Left ventricle myocardium inferior (tissue), 1 donor: ENCODE measurements at places on chromosomes 5 and 9. TPM values are rescaled to one million over a fixed set of nuclear protein-coding genes. Genes with fewer than 3 reads are reported as not detected.

Gene HAVCR2
- 3.1 TPM for total RNA-seq

Gene DMRTA1
- 0.77 TPM for total RNA-seq

Gene FOXI1
- not detected for total RNA-seq

Gene CYSRT1
- 0.27 TPM for total RNA-seq

Gene ZNF300
- 1.1 TPM for total RNA-seq

Gene WWC1
- total RNA-seq = 2.2 TPM

Gene SAXO1
- total RNA-seq = 0.03 TPM

Gene HIGD2A
- 217 TPM for total RNA-seq

Gene POLK
- 21.1 TPM for total RNA-seq

Gene CORO2A
- 0.14 TPM for total RNA-seq

Gene FGF18
- 30.4 TPM for total RNA-seq

Gene PRRC2B
- total RNA-seq = 109 TPM

Gene CCL27
- 0.41 TPM for total RNA-seq

Gene CSF2
- not detected for total RNA-seq

Gene ADRB2
- total RNA-seq = 5.1 TPM

Gene OTULIN
- total RNA-seq = 22.7 TPM

Gene FCHO2
- 23.3 TPM for total RNA-seq

Gene PCDHGB3
- total RNA-seq = 6.3 TPM

Gene ERCC8
- total RNA-seq = 5.9 TPM

Gene ELAVL2
- 0.08 TPM for total RNA-seq

Gene LIFR
- total RNA-seq = 45.8 TPM

Gene FRRS1L
- 2.5 TPM for total RNA-seq

Gene POU5F2
- 0.16 TPM for total RNA-seq

Gene GSN
- 758 TPM for total RNA-seq

Gene IFNE
- total RNA-seq = not detected

Gene LCN15
- 0.41 TPM for total RNA-seq

Gene HSPA4
- 80.2 TPM for total RNA-seq

Gene SPATA31C1
- not detected for total RNA-seq

Gene GRM6
- total RNA-seq = not detected

Gene PCDHGA5
- total RNA-seq = 4.9 TPM
